ENCODE measurements at places on chromosomes 6 and 20. TPM values are rescaled to one million over a fixed set of nuclear protein-coding genes. Genes with fewer than 3 reads are reported as not detected.

Gene POU3F2
- polyA plus RNA-seq: 0.05 TPM

- no peak for DNase-seq
Observed at GRCh38 chr20:63698739-63699465, 2.5 kb downstream of the TNFRSF6B start.

- DNase-seq: no peak
Observed at GRCh38 chr6:36102853-36103252, 27.5 kb upstream of the MAPK13 start.

Gene PI16
- 17.2 TPM for polyA plus RNA-seq

Gene WFDC8
- polyA plus RNA-seq: not detected

Gene VIP
- 1.4 TPM for polyA plus RNA-seq

Gene LY6G6F
- not detected for polyA plus RNA-seq

Gene BTN3A1
- polyA plus RNA-seq: 20.9 TPM

GRCh38 chr6:14059791-14060436, 57.7 kb upstream of the CD83 start:
- DNase-seq: no peak

Gene MYB
- polyA plus RNA-seq: 1.3 TPM

DNA sequence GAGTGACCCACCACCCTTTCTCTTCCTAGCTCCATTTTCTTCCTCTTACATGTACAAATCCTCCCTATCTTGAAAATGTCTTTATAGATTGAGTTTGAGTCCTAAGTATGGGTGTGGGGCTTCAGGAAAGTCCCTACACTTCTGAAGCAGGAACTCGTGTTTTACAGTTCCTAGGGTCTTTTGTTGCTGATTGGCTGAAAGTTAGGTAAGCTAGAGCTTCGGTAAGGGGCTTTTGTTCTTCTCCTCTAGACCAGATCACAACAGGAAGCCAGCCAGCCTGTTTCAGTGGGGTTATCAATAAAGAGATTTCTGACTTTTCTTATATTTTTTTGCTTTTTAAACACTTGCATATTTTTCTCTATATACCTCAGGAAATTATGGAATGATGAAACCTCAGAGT, 51.3 kb downstream of the CNR1 start:
- no peak for DNase-seq

- no peak for DNase-seq
Observed at GRCh38 chr6:170522565-170523183, 30.4 kb downstream of the PSMB1 start.

GRCh38 chr6:13812359-13812642, 2.1 kb downstream of the MCUR1 start:
- DNase-seq: no peak

GRCh38 chr20:584971-585301, 25.2 kb downstream of the TCF15 start:
- no peak for DNase-seq

Gene RIN2
- 32.0 TPM for polyA plus RNA-seq

Gene TINAG
- polyA plus RNA-seq: not detected

DNA sequence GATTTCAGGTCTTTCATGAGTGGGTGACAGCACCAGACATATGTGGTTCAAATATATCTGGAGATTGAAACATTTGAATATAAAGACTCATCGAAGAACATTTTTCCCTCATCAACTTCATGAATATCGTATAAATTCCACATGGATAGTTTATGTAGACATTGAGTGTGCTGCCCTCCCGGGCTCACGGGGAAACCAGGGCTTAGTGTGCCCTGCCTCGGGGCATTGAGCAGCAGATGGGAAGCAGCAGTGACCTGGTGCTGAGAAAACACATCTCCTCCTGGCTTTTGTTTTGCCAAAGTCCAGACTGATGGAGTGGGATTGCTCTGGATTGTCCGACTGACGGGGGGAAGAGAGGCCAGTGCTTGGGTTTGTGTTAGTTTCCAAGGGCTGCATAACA, 17.8 kb upstream of the SLC2A12 start:
- DNase-seq: no peak

Gene SNAP91
- polyA plus RNA-seq: 1.3 TPM

DNA sequence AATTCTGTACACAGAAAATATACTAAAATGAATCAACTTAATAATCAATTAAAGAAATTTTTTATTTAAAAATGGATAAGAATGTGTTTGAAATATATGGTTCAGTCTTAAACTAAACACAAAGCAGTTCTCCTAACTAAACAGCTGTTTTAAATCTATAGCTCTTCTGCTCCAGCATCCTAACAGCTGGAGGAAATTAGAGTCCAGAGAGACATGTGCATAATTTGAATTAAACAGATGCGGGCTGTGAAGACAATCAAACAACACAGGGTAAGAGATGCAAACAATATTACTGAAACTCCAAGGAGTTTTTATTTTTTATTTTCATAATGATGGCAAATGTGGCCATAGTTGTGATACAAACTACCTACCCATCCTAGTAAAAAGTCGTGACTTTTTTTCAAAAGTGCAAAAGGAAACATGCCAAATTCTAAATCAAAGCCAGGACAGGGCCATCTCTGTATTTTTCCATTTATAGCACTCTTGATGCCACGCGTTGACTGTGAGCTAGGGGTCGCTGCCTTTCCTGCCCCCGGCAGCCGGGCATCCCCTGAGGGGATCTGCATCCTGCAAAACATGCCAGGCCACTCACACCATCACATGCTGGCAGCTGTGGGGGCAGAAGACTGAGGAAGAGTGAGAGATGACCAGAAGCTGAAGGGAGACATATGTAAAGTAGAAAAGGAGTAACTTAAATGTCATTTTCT, 310.6 kb downstream of the PRKN start:
- peak; percentile 64 for DNase-seq

GRCh38 chr6:30703011-30703410, 12.2 kb upstream of the NRM start:
- DNase-seq: no peak

Gene HLA-DMB
- 11.5 TPM for polyA plus RNA-seq

GRCh38 chr20:19815553-19815991, 57.5 kb downstream of the RIN2 start:
- peak; percentile 50 for DNase-seq

GRCh38 chr6:162973151-162973872, 245.5 kb downstream of the PACRG start:
- DNase-seq: no peak

DNA sequence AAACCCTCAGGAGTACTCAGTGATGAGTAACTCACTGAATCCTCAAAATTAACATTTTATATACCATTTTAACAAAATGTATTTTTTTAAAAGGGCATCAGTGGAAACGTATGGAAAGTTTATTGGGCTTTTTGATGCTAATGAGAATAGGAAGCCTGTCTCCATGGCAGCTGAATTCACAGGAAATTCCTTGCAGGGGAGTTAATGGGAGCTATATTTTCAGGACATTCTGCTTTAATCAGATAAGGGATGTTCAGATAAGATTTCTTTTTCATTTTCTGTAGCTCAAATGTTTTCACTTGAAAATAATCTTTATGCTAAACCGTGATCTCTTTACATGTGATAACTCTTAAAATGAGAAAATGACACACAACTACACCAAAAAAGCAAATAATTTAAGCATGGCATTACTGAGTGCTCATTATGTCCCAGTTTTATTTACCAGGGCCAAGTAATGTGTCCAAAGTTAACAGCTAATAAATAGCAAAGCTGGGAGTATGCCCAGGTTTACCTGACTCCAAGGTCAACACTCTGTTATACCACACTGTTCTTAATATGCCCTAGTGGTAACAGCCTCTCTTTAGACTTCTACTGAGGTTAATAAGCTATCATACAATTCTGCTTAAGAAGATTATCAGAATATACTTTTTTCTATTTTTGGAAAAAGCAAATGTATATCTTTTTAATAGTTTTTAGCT, 348.1 kb downstream of the GRIK2 start:
- no peak for DNase-seq

DNA sequence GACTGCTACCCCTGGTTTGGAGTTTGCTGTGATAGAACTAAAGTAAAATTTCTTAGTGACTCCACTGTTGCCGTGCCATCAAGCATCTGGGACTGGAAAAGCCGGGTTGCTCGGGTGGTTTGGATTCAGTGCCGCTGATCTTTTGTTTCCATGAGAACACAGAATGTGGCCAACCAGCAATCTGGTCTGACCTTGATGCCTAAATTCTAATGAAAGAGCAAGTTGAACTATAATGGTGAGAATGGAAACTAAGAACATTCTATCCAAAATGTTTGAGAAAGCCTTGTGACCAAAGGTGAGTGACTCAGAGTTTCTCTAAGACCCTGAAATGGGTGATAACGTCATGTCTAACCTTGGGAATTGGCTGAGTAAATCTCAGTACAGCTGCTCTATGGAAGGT, 9.9 kb upstream of the PI16 start:
- DNase-seq: no peak

Gene SSR1
- 69.7 TPM for polyA plus RNA-seq

Gene DNPH1
- polyA plus RNA-seq: 20.3 TPM

DNA sequence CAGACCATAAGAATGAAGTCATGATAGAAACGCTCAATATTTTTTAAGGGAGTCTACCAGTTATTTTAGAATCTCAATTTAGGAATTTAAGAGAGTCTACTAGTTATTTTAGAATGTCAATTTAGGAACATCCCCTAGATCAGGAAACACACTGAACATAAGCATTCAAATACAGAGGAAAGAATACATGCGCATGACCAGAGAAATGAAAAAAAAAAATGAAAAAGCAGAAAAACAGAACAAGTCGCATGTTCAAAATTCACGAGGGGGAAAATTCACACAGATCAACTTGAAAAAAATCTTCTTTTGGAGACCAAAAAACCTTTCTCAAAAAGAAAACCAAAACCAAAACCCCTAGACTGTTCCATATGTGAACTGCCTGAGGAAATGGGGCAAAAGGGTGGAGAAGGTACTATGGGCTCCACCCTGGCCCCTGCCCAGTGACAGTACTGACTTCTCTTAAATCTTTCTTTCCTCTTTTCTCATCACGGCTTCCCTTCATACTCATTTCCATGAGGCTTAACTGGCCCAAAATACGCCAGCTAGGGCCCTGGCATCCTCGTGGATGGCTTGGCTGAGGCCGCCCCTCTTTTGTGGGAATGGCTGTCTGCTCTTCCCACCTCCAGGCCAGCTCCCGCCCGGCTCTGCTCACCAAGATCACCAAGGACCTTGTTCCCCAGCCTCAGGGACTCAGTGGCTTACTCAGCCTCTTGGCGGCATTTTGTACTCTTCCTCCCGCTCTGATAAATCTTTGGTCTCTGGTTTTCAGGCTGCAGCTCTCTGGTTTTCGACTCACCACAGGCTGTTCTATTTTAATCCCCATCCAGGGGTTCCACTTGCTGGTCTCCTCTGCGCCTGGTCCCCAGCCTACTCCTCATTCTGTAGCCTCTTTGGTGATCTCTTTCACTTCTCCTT, 11.2 kb downstream of the ZBTB2 start:
- no peak for DNase-seq

Gene HLA-DPB1
- polyA plus RNA-seq: 19.2 TPM

- DNase-seq: no peak
Observed at GRCh38 chr20:35953387-35954199, 709 bp downstream of the SCAND1 start.

- DNase-seq: peak; percentile 79
Observed at GRCh38 chr6:4512051-4512471, 264.1 kb upstream of the CDYL start.

DNA sequence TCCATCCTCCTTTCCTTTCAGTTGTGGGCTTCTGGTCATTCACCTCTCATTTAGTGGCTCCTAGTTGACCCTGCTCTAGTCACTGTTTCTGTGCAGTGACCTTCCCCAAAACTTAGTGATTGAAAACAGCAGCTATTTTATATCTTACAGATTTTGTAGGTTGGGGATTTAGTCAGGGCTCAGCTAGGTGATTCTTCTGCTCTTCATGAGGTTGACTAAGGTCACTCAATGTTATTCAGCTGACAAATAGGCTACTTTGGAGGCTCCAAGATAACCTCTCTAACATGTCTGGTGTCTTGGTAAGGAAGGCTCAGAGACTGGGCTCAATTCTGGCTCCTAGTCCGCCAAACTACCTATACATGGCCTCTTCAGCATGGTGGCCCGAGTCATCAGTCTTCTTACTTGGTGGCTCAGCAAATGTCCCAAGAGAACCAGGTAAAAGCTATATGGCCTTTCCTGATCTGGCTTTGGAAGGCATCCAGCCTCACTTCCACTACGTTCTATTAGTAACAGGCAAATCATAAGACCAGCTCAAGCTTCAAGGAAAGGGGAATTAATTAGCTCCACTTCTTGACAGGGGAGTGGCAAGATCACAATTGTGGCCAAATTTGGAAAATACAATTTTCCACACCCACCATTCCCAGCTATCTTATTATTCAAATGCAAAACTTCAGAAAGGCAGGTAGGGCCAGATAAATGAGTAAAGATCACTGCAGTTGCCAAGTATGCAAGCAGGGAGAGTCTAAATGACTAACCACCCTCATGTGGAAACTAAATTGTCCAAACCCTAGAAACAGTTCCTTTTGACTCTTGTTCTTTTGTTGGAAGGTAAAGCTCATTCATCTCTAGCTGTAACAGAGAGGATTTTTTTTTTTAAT, 50.5 kb upstream of the LTV1 start:
- DNase-seq: no peak

DNA sequence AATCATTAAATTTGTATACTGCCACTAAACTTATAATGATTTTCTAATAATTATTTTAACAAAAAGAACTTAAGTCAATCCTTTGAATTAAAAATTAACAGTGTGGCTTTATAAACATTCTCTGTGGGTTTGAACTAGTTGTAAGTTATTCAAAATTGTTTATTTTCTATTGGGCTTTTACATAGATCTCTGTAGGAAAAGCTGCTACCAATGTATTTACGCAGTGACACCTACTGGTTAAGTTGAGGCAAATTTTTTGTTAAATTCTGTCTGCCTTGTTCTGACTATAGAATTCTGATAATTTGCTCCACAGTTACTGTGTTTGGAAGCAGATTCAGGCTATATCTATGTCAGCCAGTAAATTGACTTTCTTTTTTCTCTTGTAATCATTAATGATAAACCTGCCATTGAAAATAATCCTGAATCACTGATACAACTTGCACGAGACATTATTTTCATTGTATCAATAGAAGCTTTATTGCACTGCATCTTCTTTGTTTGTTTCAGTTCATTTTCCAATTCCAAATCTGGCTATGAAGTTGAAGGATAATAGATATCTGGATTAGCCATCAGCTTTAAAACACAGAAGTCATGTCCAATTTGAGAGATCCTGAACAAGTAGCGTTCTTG, 66.0 kb upstream of the UTRN start:
- no peak for DNase-seq

DNA sequence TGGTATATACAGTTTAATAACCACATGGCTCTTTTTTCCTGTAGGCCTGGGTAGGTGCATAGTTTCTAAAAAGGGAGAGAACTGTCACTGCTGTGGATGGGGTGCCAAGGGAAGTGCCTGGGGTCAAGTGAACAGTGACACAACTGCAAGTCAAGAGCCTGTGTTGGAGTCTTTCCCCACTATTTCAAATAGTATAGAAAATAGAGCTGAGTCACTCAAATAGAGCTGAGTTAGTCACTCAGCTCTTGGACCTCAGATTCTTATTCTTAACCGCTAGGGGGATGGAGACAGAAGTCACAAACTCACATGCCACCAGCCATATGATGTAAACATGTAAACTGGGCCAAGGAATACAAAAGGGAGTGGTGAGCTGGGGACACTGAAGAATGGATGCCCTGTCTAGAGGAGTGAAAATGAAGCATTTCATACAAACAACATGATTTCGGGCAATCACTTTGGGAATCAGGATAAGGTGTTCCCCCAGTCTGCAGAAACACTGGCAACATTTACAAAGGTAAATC, 2.1 kb downstream of the NQO2 start:
- DNase-seq: no peak

Gene PKIB
- 0.44 TPM for polyA plus RNA-seq

- DNase-seq: no peak
Observed at GRCh38 chr6:84432619-84433018, 205.2 kb upstream of the CEP162 start.

Gene OPRM1
- polyA plus RNA-seq: not detected
